ENCODE measurements at places on chromosomes 6 and 20.

GRCh38 chr20:6698056-6698455 is 69.4 kb upstream of the BMP2 start:
- DNase-seq: no peak

GRCh38 chr6:41588111-41588510 is 41.9 kb downstream of the FOXP4 start:
- no peak for DNase-seq

DNA sequence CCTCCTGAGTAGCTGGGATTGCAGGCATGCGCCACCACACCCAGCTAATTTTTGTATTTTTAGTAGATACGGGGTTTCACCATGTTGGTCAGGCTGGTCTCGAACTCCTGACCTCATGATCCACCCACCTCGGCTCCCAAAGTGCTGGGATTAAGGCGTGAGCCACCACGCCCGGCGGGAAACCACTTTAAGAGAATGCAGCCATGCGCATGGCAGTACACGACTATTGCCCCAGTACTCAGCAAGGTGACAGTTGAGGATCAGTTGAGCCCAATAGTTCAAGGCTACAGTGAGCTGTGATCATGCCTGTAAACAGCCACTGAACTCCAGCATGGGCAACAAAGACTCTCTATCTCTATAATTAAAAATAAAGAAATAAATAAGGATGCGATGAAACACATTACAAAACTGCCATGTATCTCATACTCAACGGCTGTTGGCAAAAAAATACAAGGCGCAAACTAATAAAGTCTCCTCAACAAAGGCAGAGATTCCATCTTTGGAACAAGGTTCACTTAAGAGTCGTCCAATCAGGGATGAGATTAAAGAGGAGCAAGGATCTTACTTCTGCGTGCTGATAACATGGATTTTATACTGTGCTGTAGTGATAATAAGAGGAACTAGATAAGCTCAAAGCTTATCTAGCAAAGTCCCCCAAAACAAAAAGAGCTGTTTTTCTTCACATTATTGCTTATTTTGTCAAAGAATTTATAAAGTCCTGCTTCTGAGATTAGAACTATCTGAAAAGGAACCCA is 51.1 kb downstream of the STAU1 start:
- DNase-seq: no peak

- DNase-seq: no peak
These were observed 81.1 kb downstream of the STXBP5 start for GRCh38 chr6:147285087-147285855.

DNA sequence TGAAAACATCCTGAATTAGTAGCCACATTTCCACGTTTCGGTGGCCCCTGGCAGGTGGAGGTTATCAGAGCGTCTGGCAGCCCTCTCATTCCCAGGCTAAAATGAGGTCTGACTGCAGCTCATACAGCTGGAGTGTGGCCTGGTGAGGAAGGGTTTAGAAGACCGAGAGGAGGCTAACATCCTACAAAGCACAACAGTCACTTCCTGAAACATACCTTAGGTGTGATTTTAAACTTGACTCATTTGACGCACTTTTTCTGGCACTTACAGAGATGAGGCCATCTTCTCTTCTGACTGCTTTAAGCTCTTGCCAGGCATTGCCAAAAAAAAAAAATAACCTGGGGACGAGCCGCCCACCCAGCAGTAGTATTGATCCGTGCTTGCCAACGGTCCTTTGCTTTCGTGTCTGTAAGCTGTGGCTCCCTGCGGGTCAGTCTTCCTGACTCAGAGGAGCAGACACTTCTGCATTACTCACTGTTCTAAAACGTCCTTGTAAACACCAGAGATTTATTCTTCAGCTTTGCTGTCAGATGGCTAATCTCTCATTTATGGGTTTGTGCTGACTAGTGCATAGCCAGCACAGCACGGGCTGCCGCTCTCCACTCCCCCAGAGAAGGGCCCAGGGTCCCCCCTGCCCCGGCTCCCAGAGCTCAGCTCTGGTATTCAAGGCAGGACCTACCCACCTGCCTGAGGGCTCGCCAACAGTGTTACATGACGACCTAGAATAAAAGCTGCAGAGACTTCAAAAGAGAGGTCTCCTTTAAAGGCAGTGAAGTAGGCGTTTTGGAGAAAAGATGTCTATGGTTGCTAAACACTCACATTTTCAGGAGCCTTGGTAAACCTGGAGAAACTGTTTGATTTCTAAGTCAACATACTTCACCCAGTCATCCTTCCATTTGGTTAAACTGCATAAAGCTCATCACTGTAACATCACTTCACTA is 78.5 kb upstream of the FRMD1 start:
- no peak for DNase-seq

- DNase-seq: peak; percentile 49
These were observed 76.7 kb downstream of the PREX1 start for GRCh38 chr20:48750941-48751635.

DNA sequence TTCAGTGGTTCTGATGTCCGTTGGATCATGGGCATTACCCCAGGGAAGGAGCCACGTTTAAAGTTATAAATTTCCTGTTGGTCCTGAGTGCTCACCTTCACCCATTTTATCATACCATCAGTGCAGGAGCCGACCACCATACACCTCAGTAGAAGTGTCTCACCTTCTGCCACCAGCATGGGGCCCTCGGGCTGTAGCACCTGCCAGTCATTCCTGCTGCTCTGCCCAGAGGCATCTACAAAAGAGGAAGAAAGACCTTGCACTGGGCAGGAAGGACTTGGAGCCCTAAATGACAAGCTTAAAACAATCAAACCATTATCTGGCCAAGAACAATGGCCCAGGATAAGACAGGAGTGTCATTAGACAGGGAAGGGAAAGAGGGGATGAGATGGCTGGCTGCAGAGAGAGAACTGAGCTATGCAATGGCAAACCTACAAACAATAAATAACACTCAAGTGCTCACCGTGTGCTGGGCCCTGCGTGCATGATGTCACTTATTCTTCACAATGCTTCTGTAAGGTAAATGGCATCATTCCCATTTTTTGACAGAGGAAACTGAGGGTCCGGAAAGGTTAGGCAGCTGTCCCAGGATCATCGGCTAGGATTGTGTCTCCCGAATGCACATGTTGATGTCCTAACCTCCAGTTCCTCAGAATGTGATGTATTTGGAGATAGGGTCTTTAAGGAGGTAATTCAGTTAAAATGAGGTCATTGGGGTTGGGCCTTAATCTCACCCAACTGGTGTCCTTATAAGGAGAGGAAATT is 11.2 kb downstream of the SIRPB2 start:
- DNase-seq: no peak

DNA sequence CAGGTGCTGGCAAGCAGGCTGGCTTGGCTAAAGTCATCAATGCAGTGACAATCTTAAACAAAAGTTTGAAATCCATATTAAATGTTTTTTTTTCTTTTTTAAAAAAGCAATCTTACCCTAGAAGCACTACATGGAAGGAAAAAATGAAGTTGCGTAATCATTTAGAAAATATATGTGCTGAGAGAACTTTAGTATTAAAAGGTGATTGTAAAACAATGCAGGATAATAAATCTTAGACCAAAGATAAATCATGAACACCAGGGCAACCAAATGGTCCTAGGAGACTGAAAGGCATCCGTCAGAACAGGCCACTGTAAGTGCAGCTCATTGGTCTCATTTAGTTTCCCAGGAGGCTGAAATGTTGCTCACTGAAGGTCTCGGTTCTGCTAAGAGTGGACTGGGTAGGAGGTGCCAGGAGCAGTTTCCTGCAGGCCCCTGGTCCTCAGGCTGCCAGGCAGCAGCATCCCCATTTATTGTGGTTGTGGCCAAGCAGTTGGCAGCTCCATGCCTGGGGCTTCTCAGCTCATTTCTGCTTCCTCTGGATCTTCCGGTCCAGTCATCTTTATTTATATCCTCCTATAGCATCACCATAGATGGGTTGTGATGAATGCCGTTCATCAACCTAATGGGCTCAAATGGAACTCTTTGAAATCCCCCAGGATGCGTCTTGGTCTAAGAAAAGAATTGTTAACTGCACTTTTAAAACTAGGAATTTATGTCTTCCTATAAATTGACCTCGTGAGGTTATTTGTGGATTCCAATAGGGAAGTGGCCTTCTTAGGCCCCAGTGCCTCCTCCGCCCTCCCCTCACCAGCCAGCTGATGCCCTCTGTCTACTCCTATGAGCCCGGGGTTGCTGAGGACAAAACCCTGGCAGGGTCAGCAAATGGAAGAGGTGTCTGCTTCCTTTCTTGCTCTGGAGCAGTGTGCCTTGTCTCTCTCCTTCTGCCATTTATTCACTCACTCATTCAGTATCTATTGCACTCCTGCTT is 269.0 kb downstream of the UST start:
- no peak for DNase-seq

DNA sequence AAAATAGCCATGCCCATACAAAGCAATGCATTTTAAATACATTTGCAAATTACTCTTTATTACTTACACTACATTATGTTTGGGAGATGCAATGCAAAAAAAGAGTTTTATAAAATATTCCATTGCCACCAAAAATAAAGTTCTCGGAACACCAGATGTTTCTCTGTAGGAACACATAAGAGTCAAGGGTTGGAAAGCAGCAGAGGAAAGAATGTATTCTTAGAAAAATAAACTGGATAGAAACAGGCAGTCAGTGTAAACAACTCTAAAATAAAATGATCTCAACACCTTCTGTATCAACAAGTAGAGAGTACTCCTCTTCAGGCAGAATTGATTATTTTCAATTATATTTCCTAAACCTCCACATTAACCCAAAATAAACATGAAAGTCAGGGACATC is 28.1 kb downstream of the KIF13A start:
- DNase-seq: no peak

GRCh38 chr20:33843854-33844253 is 32.7 kb downstream of the CHMP4B start:
- no peak for DNase-seq

- no peak for DNase-seq
These were observed 47.8 kb downstream of the GMPR start for GRCh38 chr6:16286151-16286522.

DNA sequence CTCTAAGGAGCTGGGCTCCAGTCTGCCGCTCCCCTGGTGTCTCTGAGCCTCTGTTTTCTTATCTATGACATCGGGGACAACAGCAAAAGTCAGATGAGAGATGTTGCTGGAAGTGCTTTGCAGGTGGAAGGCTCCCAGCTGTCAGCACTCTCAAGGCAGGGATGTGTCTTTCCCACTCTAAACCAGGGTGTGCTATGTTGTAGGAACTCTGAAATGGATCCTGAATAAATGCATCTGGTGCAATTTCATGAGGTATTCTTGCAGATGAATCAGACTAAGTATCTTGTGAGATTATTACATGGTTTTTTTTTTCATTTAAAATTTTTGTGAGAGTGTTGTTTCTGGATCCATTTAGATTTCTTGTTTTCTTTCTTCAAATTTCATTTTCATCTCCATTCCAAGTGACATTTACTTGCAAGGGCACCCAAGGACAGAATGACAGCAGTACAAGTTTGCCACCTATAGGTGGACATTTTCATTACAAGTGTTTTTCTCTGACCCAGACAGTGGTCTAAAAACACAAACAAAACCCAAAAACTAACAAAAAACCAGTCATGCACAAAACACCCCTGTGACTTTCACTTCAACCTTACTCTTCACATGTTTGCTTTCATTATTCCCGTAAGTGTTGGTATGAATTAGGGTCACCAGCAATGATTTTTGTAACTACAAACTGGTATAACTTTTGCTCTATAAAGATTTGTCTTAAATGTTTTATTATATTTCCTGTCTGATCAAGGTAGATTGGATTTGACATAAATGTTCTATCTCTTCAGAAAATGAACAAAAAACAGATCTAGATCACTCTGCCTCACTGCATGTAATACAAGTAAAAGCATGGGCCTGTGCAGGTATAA is 14.7 kb upstream of the SIM1 start:
- no peak for DNase-seq

DNA sequence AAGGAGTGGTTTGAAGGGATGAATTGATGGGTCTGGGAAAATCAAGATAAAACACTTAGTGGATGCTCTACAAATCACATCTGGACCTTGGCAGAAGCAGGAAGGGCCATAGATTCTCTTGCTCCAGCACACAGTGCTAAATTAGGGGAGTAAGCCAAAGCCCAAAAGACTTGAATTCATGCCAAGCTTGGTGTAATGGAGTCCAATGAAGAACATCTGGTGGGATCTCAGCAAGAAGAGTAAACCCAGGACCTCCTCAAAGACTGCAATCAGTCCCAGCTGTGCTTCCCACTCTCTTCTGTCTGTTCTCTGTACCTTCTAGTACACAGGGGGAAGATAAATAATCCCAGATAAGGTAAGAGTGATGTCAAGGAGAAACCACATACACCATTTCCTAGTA is 683.4 kb downstream of the RNF144B start:
- no peak for DNase-seq

- no peak for DNase-seq
These were observed 238.3 kb downstream of the DOK5 start for GRCh38 chr20:54713727-54714126.

DNA sequence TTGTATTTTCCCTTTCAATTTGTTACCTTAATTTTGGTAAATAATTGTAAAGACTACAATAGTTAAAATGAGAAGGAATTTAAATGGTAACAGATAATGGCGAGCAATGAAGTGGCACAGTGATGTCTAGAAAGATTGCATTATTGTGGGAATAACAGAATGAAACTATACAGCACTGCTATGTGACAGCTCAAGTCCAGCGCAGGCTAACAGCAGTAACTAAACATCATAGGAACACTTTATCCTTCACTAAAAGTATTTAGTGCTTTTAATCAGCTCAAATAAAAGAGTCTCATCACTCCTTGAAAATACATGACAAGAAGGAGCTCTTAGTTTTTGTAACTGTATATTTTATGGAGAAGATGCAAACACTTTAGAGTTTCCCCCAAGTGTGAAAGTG is 190.8 kb downstream of the TENT5A start:
- no peak for DNase-seq

DNA sequence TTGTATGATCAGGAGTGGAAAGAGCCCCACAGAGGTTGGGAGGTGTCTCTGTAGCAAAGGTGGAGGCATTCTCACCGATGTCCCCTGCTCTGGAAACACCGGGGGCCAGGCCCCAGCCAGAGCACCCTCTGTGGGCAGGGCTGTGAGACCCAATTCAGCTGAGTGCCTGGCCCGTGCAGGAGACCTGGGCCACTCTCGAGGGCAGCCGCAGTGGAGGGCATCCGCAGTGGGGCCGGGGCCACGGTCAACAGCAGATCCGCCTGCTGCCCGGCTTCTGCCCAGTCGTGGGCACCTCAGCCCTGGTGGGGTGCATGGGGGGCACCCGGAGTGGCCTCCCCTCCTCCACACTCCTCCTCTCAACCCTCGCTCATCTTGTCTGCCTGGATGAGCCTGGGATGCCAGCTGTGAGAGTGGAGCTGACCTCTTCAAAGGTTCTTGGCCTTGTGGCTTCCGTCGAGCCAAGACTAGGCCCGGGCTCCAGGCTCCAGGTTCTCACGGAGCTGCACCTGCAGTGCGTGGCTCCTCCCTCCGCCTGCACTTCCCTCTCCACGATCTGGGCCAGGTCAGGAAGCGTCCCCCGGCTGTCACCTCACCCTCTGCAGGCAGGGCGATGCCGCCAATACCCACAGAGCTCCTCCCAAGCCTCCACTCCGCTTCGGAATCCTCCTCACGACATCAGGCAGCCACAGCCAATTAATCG is 134.8 kb downstream of the TAF4 start:
- DNase-seq: no peak

DNA sequence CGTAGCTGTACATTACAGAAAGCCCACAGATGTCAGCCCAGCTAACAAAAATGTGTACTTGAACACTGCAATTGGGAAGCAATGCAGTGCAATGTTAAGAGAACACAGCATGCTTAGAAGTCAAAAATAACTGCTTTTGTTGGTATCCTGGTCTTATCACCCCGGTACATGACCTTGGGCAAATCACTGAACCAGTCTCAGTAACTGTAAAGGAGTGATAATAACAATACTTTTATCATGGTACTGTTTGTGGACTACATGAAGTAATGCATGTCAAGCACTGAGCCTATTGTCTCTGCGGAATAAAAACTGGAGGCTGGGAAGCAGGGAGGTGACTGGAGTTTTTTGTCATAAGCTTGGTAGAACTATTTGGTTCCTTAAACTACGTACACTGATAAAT is 44.7 kb upstream of the SPDEF start:
- DNase-seq: no peak
